ENCODE measurements at places on chromosomes 6 and 20.

DNA sequence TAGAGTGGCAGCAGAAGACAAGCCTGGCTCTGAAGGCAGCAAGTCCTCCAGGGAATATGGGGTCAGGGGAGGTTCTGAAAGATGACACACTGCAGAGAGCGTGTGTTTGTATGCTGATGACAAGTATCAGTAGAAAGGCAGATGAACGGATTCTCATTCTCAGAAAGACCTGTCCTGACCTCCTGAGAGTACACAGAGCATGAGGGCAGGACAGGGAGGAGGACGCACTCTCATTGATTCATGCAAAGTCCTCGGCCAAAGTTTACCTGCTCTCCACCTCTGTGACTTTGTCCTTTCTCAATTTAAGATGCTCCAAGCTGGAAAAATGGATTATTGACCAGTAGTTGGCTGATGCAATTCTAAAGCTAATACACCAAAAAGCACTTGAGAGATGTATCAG is 156.7 kb downstream of the LPA start:
- DNase-seq: no peak

GRCh38 chr6:101826269-101826668 is 432.8 kb downstream of the GRIK2 start:
- no peak for DNase-seq

- DNase-seq: no peak
These were observed 114.3 kb upstream of the PLEKHG1 start for GRCh38 chr6:150485161-150485958.

DNA sequence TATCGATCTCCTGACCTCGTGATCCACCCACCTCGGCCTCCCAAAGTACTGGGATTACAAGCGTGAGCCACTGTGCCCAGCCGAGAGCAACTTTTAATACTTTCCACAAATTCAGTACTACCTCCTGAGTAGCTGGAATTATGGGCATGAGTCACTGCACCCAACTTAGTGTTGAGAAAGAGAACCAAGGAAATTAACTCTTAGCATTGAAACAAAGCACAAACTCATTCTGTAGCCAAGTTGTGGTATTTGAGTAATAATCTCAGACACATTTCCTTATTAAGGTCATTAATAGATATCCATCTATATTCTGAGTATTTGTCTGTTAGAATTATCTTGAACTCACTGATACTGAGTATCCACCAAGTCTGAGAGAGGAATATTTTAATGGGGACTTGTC is 14.3 kb upstream of the ELOVL2 start:
- DNase-seq: no peak

DNA sequence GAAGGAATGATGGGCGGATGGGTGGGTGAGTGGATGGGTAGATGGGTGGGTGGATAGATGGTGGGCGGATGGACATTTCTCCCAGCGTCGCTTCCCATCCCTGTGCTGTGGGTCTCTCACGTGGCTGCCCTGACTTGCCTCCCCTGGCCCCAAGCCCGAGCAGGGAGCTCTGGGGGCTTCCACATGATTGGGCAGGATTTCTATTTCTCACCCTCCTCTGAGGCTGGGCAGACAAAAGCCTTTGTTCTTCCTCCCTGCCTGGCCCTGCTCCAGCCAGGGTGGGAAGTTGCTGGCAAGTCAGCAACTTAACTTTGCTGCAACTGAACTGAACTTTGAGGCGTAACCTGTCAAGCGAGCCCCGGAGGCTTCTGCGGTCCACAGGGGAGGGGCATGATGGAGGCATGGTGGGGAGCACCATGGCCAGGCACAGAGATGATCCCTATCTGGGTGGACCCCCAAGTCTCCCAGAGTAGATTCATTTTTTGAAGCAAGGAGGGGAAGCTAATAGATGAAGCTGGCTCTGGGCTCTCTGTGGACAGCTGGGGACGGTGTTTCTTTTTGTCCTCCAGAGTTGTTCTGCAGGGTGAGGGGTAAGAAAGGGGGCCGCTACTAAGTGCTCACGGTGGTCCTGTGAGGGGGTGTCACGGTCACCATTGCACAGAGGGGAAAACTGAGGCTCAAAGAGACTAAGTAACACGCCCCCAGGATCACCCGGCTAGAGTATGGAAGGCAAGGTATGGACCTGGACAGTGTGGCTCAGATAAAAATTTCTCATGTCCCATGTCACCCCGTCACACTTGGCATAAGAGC is 140.1 kb downstream of the CEBPB start:
- DNase-seq: no peak

DNA sequence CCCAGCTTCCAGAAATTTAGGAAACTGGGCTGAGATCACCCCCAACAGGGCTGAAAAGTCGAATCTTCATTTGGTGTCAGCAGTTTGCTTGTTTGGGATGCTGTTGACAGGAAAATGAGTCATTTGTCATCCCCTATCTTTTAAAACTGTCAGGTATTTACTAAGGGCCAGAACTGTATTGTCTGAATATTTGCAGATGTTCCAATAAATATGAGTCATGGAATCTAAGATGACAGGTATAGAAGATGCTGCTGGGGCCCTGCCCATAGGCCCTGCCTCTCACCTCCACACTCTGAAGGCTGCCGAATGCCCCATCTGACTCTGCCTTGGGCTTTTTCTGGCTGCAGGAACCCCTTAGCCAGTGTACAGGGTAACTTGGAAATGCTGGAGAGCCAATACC is 3.9 kb downstream of the ETV7 start:
- no peak for DNase-seq

DNA sequence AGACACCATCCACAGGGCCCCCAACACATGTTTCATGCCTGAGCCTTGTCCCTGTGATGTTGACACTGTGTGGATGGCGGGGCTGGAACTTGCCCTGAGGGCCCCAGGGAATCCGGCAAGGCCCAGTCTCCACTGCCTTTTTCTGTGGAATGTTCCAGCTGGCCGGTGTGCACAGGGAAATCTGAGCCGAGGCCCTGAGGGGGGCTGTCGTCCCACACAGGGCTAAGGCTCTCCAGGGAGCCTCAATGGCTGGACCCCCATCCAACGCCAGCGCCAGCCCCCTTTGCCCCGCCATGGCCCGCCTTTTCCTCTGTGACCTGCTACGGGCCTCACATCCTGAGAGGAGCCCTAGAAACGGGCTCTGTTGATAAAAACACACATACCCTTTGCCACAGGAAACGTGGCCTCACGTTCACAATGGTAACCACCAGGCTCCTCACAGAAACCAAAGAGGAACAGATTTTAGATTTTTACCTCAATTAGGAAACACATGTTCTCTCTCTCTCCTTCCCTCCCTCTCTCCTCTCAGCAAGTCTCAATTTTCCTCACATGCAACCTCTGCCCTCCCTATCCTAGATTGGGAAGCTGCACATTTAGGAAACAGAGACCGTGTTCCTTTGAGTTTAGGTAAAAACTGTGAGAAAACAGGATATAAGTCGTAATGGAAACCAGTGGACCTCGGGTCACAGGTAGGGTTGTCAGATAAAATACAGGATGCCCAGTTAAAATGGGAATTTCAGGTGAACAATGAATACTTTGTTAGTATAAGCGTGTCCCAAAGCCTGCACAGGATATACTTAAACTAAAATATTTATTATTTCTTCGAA is 13.7 kb upstream of the ZNF831 start:
- DNase-seq: peak; percentile 72

GRCh38 chr6:96532399-96532798 is 10.8 kb downstream of the UFL1 start:
- no peak for DNase-seq

- no peak for DNase-seq
These were observed 1.9 kb upstream of the C20orf204 start for GRCh38 chr20:64033981-64034493.

DNA sequence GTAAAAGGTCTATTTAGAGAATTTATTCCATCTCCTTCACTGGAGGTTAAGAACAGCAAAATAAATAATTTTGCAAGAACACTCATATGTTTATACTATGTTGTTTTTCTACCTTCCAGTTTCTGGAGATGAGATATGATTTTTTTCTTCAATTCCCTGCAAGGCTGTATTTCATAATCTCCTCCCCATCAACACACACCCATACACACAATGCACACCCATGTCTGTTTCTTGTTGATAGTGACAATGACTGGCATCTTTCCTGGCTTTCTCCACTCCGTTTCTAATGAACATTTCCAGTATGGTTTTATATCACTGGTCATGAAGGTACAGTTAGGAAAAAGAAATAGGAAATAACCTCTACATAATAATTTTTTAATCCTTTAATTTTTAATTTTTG is 202.1 kb downstream of the ARHGAP18 start:
- no peak for DNase-seq

GRCh38 chr6:145899915-145900569 is 64.1 kb downstream of the SHPRH start:
- DNase-seq: no peak

DNA sequence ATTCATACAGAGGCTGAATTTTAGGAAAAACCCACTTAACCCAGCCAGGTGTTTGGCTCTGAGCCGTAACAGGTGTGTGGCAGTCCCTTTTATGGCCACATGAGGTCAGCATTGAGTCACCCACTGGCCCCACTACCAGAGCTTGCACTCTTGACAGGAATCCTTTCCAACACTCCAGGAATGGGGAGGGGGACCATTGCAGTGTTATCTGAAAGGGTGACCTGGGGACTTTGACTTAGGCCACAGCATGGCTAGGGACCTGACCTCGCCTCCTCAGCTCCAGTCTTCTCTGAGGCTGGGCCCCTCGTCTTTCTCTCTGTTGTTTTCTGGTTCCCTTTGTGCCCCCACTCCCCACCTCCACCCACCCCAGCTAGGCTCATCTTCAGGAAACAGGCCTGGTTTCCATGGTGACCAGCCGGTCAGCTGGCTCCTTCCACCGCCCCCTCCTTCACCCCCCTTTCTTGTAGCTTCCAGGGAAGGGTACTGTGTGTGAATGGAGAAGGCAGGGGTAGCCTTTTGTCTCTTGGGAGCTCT is 2.1 kb upstream of the TMEM151B start:
- no peak for DNase-seq

DNA sequence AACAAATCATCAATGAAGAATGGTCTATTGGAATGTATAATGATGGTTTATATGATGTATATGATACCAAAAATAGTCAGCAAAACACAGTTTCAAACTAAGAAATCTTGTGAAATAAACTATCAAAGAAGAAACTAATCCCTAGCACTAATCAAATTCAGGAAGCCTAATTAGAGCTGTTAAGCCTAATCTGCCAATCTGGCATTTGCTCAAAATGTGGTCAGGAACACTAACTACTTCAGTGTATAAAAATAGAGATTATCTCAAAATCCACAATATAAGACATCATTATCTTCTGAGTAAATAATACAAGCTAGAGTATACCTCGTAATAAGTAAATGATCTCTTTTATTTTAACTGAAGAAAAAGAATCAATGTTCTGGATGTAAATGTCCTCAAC is 12.8 kb upstream of the AKAP7 start:
- no peak for DNase-seq

GRCh38 chr6:41697861-41698781 is 37.3 kb downstream of the TFEB start:
- no peak for DNase-seq

DNA sequence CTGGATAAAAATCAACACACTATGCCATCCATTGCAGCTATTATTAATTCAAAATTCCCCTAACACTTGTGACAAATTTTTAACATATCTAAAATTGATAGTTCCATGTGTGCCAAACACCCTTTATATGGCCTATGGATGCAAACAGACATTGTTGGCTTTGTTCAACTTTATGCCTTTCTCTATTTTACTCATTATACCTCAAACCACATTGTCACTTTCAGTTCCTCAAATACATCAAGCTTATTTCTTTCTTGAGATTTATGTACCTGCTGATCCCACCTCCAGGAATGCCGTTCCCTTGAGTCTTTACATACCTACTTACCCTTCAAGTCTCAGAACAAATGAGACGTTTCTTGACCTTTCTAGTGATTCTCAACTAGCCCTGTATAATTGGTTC is 193.5 kb upstream of the PLN start:
- DNase-seq: no peak

- DNase-seq: no peak
These were observed 215.3 kb upstream of the HS3ST5 start for GRCh38 chr6:114558153-114558552.

DNA sequence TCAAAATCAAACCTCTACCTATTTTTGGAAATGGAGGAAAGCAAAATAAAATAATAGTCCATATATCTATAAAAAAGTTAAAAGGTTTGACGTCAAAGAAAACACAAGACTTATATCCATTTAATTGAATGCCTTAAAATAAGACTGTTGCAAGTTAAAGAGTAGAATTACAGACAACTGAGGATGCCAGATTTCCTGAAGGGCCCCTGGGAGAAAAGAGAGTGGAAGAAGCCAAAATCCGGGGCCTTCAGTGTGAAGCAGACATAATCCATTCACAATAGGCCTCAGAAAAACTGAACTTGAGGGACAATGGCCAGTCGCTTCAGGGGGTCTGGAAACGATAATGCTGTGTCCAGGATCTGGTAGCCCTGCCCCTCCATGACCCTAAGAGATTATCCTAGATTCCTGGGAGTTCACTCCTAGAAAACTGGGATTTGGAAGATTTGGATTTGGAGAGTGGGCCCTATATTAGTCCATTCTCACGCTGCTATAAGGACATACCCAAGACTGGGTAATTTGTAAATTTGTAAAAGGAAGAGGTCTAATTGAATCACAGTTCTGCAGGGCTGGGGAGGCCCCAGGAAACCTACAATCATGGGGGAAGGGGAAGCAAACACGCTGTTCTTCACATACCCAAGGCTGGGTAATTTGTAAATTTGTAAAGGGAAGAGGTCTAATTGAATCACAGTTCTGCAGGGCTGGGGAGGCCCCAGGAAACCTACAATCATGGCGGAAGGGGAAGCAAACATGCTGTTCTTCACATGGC is 94.0 kb upstream of the SLC2A12 start:
- no peak for DNase-seq

Measured in T-helper 22 cell (primary cell).